ENCODE measurements at places on chromosomes 2 and 18.

DNA sequence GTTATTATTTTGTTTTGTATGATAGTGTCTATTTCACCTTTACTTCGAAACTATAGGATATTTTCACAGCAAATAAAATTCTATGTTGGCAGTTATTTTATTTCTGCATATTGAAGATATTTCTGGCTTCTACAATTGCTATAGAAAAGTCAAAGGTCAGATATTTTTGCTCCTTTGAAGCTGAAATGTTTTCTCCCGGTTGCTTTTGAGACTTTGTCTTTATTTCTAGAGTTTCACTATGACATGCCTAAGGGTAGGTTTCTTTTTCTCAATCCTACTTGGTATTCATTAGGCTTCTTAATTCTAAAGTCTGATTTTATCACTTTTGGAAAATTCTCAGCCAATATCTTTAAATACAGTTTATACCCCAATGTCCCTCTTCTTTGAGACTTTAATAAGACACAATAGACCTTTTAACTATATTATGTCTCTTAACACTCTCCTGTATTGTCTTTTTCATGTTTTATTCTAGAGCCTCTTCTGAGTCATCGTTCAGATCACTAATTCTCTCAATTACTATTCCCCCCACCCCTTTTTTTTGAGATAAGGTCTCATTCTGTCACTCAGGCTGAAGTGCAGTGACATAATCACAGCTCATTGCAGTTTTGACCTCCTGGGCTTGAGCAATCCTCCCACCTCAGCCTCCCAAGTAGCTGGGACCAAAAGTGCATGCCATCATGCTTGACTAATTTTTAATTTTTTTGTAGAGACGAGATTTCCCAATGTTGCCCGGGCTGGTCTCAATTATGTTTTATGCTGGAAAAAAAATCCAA lies 50.5 kb downstream of the USP37 start:
- no peak for DNase-seq

GRCh38 chr18:35770376-35771014 lies 189.0 kb downstream of the GALNT1 start:
- no peak for DNase-seq

DNA sequence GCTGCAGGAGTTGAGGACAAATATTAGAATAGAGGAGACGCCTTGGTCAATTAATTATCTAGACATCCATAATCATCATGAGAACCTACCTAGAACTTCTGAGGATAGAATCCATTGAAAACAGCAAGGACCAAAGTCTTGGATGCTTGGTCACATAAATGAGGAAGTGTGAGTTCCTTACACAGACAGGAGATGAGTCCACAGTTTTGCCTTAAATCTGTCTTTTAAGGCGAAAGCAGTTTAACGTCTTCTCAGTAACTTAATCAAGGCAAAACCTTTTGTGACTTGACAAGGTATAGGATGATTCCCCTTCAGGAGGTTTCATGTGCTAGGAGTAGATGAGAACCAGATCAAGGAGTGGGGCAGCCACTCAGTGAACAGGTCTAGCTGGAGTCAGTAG lies 1783.2 kb upstream of the CELF4 start:
- DNase-seq: no peak

- DNase-seq: no peak
Measured at GRCh38 chr2:62808554-62808953, 103.0 kb downstream of the EHBP1 start.

- DNase-seq: peak; percentile 31
Measured at GRCh38 chr18:63182310-63182772, 137.2 kb downstream of the BCL2 start.

- DNase-seq: peak; percentile 86
Measured at GRCh38 chr18:34787931-34788532, 77.9 kb downstream of the DTNA start.

DNA sequence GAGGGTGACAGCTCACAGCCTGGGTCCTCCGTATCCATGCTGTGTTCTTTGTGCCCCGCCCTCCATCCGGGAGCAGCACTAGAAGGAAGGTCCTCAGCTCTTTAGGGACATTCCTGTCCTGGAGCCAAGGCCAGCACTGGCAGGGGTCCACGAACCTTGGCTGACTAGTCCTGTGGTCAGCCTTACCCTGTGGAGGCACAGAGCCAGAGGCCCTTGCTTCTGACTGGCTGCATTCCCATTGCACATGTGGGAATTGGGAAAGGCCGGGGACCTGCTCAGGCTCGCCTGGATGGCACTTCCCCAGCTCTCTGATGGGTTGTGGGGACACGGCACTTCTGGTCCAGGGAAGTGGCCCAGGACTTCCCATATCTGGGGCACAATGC lies 24.9 kb upstream of the RHOB start:
- DNase-seq: no peak

- peak; percentile 79 for DNase-seq
Measured at GRCh38 chr2:158973116-158973956, 4.9 kb downstream of the TANC1 start.

- DNase-seq: no peak
Measured at GRCh38 chr2:9419541-9419940, 3.8 kb downstream of the ITGB1BP1 start.

- DNase-seq: no peak
Measured at GRCh38 chr2:101737478-101738255, 40.2 kb downstream of the MAP4K4 start.

GRCh38 chr2:191617575-191617974 lies 60.4 kb upstream of the NABP1 start:
- DNase-seq: no peak

- peak; percentile 97 for DNase-seq
Measured at GRCh38 chr2:99507937-99508818, 18.4 kb upstream of the REV1 start.

DNA sequence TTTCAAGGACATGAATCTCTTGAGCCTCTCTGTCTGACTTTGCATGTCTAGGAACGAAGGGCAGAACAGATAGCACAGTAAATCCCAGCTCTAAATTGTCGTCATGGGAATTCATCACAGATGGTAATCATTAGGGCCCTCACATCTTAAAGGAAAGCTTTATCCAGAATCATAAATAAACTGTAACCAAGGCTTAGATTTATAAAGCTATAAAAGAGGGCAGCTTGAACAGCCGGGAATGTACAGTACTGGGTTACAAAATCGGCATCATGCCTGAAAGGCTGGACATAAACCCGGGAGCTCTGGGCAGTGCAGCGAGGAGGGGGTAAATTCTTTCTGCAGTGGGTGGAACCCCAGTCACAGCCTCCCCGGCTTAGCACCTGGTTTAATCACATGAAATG lies 144.4 kb downstream of the GFPT1 start:
- no peak for DNase-seq

- DNase-seq: no peak
Measured at GRCh38 chr2:31223749-31224148, 6.4 kb upstream of the CAPN14 start.

- no peak for DNase-seq
Measured at GRCh38 chr2:223932816-223933800, 12.0 kb downstream of the WDFY1 start.

GRCh38 chr18:13627639-13628038 lies 98.7 kb downstream of the FAM210A start:
- DNase-seq: no peak

- DNase-seq: no peak
Measured at GRCh38 chr2:128274218-128274617, 44.5 kb downstream of the HS6ST1 start.

DNA sequence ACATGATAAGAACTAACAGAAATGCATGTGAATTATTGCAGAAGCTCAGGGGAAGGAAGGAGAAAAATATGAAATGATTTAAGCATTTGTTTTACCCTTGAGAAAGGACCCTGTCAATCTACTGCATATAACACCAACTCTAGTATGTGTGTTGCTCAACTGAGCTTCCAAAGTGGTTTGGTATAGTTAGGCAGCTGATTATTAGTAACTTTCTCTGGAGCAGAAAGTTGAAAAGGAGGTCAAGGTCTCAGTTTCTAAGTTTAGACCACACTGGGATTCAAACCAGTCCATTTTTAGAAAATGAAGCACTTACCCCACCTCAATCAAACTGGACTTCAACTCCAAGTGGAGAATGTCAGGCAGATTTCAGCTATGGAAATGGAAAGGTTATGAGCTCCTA lies 123.3 kb upstream of the CDC42EP3 start:
- no peak for DNase-seq

DNA sequence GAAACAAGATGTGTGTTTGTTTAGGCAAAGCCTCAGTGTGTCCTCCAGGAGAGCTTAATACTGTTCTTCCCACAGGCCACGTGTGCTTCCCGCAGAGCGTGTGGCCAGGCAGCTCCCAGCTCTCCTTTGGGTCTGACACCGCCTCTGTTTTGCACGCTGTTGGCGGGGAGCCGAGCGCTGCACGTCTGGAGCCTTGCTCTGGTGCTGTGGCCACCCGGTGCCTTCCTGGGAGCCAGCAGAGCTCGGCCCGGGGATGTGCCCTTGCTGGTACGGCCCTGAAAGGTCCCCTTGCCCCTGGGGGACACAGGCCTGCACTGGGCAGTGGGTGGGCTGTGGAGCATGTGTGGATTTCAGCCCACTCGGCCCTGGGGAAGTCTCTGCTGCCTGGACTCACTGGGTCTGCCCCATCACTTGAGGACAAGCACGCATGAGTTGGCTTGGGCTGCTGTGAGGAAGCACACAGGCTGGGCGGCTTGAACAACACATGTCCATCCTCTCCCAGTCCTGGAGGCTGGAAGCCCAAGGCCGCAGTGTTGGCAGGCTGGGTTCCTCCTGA lies 160.7 kb upstream of the HDAC4 start:
- DNase-seq: no peak

GRCh38 chr2:97355176-97355575 lies 234.5 kb downstream of the ANKRD36B start:
- DNase-seq: no peak

DNA sequence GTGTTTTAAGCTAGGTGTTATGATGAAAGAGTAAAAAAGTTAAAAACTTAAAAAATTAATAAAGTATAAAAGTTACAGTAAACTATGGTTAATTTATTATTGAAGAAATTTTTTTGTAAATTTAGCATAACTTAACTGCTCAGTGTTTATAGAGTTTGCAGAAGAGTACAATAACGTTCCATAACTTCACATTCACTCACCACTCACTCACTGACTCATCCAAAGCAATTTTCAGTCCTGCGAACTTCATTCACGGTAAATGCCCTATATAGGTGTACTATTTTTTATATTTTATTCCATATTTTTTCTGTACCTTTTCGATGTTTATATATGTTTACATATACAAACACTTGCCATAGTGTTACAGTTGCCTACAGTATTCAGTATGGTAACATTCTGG lies 694.8 kb upstream of the SLC39A10 start:
- DNase-seq: no peak

DNA sequence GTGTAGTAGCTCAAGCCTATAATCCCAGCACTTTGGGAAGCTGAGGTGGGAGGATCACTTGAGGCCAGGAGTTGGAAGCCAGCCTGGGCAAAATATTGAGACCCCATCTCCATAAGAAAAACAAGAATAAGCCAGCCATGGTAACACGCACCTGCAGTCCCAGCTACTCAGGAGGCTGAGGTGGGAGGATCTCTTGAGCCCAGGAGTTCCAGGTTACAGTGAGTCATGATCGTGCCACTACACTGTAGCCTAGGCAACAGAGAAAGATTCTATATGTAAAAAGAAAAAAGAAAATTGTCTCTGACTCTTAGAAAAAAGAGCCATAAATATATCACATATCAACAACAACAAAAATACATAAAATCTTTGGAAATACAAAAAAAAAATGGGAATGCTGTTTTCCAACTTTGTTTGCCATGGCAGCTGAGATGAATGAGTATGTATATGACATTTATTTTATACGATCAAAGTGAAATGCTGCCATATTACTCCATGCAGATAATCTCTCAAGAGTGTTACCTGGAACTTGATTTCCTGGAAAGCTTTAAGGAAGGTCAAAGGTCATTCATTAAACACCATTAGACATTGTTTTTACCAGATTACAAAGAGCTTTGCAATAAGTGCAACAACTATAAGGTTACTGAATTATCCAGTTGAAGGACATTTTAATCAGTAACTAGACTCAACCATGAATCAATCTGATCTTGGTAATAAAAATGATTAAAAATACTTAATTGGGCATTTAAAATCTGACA lies 19.7 kb upstream of the DAPL1 start:
- DNase-seq: no peak

- DNase-seq: no peak
Measured at GRCh38 chr2:121197369-121198091, 87.5 kb downstream of the TFCP2L1 start.

GRCh38 chr2:24174851-24175277 lies at the start of gene FAM228A:
FAM228A (plus strand) TSS chr2:24175053; CDS start chr2:24175481, 428 bp downstream.
- DNase-seq: no peak

DNA sequence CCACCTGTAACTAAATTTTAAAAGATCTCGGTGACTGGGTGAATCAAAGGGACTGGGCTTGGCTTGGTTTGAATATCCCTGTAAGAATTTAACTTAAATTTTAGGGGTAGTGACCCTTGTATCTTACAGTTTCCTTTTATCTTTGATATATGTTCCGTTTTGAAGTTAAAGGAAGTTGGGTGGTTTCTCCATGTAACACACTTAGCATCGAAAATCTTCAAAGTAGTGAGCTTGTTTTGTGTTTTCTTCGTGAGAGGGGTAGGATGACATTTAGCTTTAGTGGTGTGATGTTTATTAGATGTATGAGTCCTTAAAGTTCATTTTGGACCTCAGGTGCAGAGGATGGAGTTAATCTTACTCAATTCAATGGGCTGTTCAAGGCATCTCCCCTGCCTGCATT lies 1.6 kb downstream of the WDR7 start:
- no peak for DNase-seq

DNA sequence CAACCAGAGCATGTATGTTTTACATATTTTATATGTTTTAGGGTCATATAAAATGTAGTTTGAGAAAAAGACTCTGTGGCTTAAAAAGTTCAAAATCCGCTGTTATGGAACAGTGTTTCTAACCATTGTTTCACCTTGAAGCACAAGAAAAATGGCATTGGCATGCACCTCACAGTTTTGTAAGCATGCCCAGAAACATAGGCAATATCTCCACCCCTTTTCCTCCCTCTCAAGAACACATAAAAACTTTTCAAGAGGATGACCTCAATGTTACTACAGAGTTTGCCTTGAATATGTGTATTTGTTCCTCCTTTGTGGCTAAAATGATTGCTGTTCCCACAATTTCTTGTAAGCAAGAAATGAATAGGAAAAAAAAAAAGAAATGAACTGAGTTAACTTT lies 29.3 kb upstream of the SLC40A1 start:
- DNase-seq: no peak

GRCh38 chr2:56450047-56450446 lies 266.3 kb downstream of the CCDC85A start:
- DNase-seq: no peak

DNA sequence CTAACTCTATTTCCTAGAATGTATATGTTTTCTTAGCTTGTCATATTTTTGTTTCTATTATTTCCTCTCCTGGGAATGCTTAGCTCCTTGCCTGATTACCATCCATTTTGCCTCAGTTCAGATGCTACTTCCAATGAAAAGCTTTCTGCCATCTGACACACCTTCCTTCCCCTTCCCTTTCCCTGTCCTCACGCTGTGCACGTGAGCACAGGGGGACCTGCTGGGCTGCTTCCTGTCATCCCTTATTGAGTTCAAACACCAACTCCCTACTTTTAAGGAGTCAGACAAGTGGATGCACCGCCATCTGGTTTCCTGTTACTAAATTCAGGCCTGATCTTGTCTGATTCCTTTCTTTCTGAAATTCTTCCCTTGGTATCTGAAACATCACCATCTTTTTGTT lies 2.4 kb upstream of the INO80C start:
- no peak for DNase-seq
